Activated T-cell treated with anti-CD3 and anti-CD28 coated beads, Interleukin-2, amount 50 U/mL, for 48 hours (primary cell): ENCODE measurements at places on chromosomes 7 and 10.

DNA sequence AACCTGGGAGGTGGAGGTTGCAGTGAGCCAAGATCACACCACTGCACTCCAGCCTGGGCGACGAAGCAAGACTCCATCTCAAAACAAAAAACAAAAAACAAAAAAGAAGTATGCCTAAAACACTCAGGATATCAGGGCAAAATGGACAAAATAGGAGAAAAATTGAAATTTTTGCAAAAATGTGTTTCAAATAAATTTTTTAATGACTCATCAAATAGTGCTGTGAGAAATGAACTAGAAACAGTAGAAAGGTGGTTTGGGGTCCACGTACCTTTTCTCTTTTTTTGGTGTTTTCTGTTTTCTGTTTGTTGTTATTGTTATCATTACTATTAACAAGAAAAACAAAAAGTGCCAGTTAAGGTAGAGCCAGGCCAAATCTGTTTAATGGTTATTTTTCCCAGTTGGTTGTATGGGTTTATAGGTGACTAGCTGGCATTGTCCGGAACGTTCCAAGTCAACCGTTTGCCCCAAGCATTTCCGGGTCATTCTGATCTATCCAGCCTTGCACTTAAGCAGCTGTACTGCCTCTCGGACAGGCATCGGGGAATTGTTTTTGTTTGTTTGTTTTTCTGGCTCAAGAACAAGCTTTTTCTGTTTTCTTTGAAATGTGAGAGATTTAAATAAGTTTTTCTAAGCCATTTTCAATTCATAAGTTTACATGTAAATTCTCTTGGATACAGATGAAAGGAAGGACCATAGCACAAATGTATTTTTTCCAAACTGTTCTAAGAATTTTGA is 157.0 kb upstream of the NEBL start:
- DNase-seq: no peak

DNA sequence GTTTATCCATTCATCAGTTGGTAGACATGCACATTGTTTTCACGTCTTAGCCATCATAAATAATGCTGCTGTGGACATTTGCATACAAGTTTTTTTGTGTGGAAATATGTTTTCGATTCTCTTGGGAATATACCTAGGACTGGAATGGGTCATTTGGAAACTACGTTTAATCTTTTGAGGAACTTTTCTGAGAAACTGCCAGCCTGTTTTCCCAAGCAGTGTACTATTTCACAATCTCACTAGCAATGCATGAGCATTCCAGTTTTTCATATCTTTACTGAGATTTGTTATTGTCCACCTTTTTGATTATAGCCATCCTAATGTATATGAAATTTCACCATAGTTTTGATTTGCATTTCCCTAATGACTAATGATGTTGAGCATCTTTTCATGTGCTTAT is 95.7 kb upstream of the JAZF1 start:
- DNase-seq: no peak

DNA sequence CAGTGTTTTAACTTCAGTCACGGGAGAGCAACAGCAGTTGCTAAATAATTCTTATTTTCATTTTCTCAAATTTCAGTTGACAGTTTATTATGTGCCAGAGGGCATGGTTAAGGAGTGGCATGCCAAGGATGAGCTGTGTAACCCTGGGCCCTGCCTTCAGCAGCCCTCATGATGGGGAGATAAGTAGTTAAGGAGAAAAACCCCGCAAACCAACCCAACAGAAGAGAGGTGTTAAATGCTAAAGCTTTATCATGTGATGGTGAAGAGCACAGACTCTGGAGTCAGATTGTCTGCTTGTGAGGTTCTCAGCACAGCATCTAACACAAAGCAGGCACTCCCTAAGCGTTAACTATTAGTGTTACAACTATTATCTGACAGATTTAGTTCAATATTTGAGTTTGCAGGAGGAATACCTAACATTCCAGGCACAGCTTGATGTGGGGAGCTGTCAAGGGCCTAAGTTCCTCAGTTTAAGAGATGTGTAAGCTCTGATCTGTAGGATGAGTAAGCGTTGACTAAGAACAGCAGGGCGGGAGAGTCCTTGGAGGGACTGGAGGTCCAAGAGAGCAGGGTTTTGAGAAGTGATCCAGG is 29.6 kb downstream of the STAM start:
- no peak for DNase-seq

- DNase-seq: no peak
Observed at GRCh38 chr7:110973196-110973990, 117.5 kb upstream of the LRRN3 start.

DNA sequence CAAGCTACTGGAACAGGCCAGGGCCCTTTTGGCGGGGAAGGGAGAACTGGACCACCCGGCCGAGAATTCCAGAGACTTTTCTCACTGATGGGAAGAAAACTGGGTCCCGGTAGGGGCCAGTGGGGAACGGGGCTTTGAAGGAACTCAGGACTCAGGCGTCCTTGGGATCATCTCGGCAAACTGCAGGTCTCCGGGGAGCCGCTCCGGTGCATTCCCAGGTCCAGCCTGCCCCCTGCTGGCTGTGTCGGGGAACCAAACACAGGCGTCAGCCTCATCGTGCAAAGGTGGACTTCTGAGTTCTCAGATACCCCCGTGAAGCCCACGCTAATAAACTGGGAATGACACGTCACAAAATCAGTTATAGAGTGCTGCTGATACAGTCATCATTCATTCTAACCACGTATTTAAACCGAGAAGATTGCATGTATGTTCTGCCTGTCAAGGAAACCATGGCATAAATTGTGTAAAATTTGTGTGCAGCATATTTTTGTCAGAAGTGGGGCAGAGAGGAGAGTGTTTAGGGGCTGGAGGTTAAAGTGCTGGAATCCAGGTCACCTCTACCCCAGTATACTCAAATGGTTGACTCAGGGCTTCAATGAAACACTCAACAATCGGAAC is 76.1 kb upstream of the CPXM2 start:
- DNase-seq: peak; percentile 75

DNA sequence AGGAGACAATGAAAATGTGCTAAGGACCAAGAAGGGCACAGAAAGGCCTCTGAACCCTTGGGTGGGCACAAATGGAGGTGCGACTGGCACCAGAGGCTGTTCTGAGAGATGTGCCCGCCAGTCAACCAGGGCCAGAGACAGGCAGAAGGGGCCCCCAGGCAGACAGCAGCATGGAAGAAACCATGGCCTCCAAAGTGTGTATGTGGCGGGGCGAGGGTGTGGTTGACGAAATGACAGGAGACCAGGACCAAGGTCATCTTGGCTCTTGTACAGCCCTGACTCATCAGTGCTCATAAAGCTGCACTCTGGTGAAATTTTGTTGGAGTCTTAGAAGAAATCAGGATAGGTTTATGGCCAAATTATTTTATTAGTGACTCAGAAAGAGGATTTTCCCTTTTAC is 4.0 kb upstream of the MRPS24 start:
- no peak for DNase-seq

DNA sequence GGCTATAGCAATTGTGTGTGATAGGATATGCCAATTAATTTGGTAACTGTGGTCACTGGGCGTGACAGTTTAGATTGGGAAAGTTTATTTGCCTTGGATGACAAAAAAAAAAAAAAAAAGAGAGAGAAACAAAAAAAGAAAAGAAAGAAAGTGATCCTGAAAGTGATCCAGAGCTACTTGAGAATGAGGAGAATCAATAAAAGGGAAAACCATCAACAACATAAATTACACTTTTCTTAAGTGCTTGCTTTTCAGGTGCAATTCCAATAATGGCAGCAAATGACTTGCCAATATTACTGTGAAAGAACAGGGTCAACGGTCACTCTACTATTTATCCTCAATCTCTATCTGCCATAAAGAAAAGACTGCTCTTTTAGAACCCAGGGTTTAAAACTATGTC is 191.8 kb upstream of the SEMA3C start:
- DNase-seq: no peak

GRCh38 chr7:151307536-151307935 is 34.1 kb upstream of the NUB1 start:
- DNase-seq: no peak

DNA sequence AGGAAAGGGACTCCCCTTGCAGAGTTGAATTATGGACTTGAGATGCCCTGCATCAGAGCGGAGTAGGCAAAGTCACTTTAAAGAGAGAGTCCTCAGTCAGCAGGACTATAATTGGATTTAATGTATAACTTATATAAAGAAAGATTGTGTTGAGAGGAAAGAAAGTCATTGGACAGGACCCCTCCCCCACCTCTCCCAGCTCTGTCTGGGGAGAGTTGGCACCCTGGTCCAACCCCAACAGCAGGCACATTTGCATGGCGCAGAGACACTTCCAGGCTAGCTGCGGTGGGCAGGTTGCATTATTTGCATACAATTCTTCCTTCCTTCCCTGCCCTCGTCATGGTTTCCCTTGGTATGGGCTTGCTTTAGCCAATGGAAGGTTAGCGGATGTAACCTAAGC is 46.1 kb upstream of the NPTX2 start:
- no peak for DNase-seq

GRCh38 chr10:103295374-103296015 is 18.6 kb downstream of the INA start:
- DNase-seq: no peak
